ENCODE measurements at places on chromosomes 1 and 21.

- no peak overlapping the region for H3K4me3 ChIP-seq
- H3K36me3 ChIP-seq, result no peaks in the 10 kb centered on the region
- no peak overlapping the region for H3K27ac ChIP-seq
- no peaks in the 10 kb centered on the region for H3K27me3 ChIP-seq
- no peaks in the 10 kb centered on the region for H3K4me1 ChIP-seq
These were observed 84.0 kb downstream of the PTPRU start for GRCh38 chr1:29320156-29320940.

- no peak overlapping the region for H3K27ac ChIP-seq
- no peak for DNase-seq
- H3K4me1 ChIP-seq, result peaks cover 9% of the 10 kb centered on the region
- H3K36me3 ChIP-seq, result no peaks in the 10 kb centered on the region
- no peak overlapping the region for H3K4me3 ChIP-seq
- H3K27me3 ChIP-seq, result no peaks in the 10 kb centered on the region
These were observed 39.3 kb upstream of the EPS8L3 start for GRCh38 chr1:109802901-109803561.

DNA sequence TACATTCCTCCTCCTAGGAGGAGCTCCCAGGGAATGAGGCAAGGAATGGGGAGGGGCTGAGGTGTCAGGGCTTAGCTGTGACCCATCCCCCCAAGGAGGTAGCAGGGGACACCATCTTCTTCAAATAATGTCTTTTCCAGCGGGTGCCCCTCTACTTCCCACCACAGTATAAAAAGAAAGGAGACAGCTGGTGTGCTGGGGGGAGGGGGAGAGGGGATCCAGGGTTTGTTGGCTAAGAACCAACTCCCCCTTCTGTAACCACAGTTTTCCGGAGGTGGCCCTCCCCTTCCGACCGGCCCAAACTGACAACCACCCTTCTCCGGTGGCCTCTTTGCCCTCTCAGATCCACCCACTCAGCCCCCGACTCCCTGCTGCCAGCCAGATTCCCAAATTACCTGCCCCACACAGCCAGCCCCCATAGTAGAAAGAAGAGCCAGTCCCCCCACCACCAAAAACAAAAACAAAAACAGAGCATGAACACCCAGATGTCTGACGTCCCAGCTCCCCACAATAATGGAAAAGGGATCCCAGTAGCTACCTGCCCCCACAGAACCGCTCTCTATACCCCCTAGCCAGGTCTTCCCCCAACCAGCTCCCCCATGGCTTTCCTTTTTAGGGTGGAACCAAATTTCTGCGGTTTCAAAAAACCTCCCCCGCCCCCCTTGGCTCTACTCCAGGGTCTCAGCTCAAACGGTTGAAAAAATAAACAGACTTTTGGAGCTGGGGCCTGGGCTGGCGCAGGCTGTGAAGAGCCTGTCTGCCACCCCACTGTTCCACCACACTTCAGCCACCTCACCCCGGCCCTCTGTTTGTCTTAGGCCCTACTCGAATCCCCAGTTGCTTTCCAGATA is 2.1 kb downstream of the ARHGEF2 start:
- peaks cover 5% of the 10 kb centered on the region for H3K36me3 ChIP-seq
- peak overlapping the region; percentile 79 for H3K4me3 ChIP-seq
- H3K4me1 ChIP-seq, result peaks cover 87% of the 10 kb centered on the region

DNA sequence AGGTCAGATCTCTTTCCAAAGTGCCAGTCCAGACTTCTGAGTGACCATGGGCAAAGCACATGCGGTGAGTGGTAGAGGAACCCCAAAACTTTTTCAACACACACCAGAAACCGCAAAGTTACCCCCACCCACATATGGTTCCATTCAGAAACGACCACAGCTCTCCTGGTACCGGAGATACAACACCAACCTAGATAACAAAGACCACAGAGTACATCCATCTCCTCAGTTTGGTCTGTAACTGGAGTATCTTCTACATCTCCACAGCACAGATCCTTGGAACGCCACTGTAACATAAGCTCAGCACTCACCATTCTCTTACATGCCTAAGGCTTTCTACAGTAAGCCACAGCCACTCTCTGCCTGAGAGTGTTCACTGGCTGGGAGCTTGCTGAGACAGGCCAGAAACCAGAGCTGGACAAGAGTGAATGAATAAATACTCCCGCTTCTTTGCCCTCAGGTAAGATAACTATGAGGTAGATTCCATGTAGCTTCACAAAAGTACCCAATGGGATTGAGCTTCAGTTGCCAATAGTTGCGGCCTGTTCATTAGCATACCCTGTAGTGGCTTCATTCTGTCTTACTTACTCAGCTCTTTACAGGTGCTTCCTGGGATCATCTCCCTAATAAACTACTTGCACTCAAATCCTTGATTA is 81.8 kb downstream of the SMYD3 start:
- peak; percentile 11 for DNase-seq
- no peak overlapping the region for H3K4me3 ChIP-seq
- H3K27me3 ChIP-seq, result no peaks in the 10 kb centered on the region
- H3K4me1 ChIP-seq, result no peaks in the 10 kb centered on the region
- H3K27ac ChIP-seq, result no peak overlapping the region

- H3K36me3 ChIP-seq, result peaks cover 8% of the 10 kb centered on the region
- no peaks in the 10 kb centered on the region for H3K4me1 ChIP-seq
- no peak for DNase-seq
- no peak overlapping the region for H3K4me3 ChIP-seq
- H3K27ac ChIP-seq, result no peak overlapping the region
These were observed 33.9 kb downstream of the LRRC40 start for GRCh38 chr1:70171512-70171911.
